Chondrocyte (in vitro differentiated cells): ENCODE measurements at places on chromosomes 11 and 22. TPM values are rescaled to one million over a fixed set of nuclear protein-coding genes. Genes with fewer than 3 reads are reported as not detected.
A peak's percentile ranks its signal among the peaks of the same experiment; 100 is the strongest.

Gene PHOX2A
- not detected in 3 replicates for total RNA-seq

Gene HNRNPUL2
- 43.6 to 53.8 TPM (median 45.6 TPM) in 3 replicates for total RNA-seq

DNA sequence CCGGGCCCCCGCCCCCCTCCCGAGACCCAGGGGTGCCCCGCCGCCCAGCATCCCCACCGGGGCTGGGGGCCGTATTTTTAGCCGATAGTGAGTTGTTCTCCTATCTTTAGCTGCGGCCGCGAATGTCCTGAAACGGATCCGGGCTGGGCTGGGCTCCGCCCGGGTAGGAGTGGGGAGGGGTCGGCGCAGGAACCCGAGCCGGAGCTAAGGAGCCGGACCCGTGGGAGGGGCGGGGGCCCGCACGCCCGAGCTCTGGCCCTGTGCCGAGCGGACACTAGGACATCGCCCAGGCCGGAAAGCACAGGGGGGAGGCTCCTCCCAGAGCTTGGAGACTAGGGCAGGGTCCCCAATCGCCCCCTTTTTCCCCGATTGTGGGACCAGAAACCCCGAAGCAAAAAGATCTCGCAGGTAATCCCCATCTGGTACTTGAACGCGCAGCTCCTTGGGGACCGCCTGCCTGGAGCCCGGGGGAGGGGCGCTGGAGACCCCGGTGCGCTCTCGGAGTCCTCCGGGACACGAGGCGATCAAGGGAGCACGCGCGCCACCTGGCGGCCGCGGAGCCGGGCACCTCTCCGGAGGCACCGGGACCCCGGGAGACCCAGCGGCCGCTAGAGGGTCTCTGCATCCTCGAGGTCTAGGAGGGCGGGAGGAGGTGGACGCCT is 669 bp downstream of the CDC42EP2 start:
- H3K4me1 ChIP-seq, result peaks cover 33% of the 10 kb centered on the region
- DNase-seq, result no peak
- H3K27me3 ChIP-seq, result no peaks in the 10 kb centered on the region
- H3K36me3 ChIP-seq, result no peaks in the 10 kb centered on the region

- peak overlapping the region; percentile 39 for H3K27ac ChIP-seq
- H3K4me1 ChIP-seq, result peaks cover 84% of the 10 kb centered on the region
These were observed 22.6 kb downstream of the AMOTL1 start for GRCh38 chr11:94790661-94791180.

DNA sequence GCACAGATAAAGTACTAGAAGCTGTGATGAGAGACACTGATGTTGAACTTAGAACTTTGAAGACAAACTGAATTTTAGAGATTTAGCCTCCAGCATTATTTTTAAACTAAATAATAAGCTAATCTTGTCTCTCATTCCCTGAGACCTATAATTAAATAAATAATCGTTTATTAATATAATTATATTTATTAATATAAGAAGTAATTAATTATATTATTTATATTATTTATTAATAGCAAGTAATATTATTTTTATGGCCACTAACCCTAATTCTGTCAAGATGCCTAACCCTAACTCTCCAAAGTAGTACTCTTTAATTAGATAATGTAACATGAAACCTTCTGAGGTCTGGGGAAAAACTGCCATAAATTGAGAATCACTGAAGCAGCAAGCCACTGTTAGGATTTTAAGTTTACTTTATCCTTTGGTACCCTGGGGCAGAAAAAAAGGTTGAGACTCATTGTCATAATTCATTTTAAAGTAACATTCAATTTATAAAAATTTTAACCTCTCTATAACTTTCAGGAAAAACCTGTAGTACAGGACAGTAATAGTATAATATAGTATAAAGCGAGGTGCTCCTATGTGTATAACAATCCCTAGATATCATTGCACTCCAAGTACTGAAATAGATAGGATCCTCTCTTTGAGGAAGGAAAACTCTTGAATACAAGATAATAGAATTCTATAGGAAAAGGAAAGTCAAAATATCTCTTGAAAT is 85.4 kb downstream of the TTC28 start:
- DNase-seq, result no peak
- no peak overlapping the region for H3K27ac ChIP-seq
- H3K4me1 ChIP-seq, result peaks cover 27% of the 10 kb centered on the region
- no peaks in the 10 kb centered on the region for H3K27me3 ChIP-seq
- H3K36me3 ChIP-seq, result no peaks in the 10 kb centered on the region

Gene KLHL35
- total RNA-seq, result 6.3 to 12.5 TPM (median 10.1 TPM) in 3 replicates

Gene SLC25A18
- not detected in 3 replicates for total RNA-seq

DNA sequence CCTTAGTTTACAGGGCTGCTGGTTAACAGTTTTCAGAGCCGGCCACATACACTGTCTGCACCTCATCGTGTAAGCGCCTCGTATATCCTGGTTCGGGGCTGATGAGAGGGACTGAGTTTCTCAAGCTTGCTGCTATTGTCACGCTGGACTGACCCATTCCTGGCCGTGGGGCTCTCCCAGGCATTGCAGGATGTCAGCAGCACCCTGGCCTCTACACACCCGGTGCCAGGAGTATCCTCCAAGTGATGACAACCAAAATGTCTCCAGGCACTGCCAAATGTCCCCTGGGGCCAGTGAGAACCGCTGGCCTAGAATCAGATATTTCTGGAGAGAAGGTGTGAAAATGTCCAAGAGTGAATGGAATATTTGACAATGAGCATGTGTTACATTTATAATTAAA is 82.8 kb downstream of the ST3GAL4 start:
- no peaks in the 10 kb centered on the region for H3K27me3 ChIP-seq
- no peak for DNase-seq
- no peaks in the 10 kb centered on the region for H3K36me3 ChIP-seq
- peaks cover 17% of the 10 kb centered on the region for H3K4me1 ChIP-seq

DNA sequence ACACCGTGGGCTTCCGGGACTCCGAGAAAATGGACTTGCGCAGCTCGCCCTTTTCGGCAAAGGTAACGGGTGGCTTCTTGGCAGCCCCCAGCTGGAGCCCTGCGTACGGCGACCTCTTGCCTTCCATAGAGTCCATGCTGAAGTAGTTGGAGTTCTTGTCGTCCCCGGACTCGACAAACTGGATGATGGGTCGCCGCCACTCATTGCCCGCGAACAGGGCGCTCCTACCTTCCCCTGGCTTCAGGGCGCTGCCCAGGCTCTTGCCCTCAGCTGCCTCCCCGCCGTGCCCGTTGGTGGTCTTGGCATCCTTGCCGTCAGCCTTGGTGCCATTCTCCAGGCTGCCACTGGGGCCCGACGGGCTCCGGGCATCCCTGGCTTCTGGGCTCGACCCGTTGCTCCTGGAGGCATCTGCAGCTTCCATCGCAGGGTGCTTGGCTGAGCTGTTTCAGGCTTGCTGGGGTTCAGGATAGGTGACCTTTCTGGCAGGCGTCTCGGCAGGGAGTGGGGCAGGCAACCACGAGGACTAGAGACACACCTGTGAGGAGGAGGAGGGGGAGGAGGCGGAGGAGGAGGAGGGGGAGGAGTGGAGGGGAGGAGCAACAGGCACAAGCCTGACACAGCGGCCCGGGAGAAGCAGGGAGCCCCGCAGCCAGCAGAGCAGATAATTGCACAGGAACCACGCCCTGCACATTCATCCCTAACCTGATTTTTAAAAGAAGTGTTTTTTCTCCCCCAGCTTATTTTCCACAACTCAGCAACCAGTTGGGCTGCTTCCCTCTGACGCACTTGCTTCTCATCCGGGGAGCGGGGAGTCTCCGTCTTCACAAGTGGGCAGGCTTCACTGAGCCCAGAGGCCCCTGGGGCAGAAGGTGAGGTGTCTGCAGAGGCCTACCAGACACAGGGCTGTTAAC is at the start of gene TRIM29:
TRIM29 (minus strand) TSS at position 503 of the 911 bp plus-strand sequence; CDS start at position 421, 82 bp downstream.
- H3K36me3 ChIP-seq, result no peaks in the 10 kb centered on the region
- peaks cover 44% of the 10 kb centered on the region for H3K27me3 ChIP-seq
- H3K4me1 ChIP-seq, result no peaks in the 10 kb centered on the region
- H3K4me3 ChIP-seq, result no peak within 1 kb of the TSS
- peak; percentile 89 for DNase-seq

Gene CALCA
- not detected in 3 replicates for total RNA-seq
